HAP-1 (cell line): ENCODE measurements at places on chromosomes 13 and 19.

DNA sequence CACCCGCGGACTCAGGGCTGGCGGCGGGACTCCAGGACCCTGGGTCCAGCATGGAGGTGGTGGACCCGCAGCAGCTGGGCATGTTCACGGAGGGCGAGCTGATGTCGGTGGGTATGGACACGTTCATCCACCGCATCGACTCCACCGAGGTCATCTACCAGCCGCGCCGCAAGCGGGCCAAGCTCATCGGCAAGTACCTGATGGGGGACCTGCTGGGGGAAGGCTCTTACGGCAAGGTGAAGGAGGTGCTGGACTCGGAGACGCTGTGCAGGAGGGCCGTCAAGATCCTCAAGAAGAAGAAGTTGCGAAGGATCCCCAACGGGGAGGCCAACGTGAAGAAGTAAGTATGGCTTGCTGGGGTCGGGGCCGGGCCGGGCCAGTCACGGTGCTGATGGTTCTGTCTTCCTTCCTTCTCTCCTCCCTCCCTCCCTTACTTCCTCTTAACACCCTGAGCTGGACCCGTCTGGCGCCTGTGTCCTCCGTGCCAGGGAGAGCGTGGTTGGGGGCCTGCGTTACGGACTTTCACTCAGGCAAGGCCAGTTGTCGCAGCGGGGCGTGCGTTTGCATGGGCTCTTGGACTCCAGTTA lies 1.4 kb downstream of the STK11 start:
- DNase-seq = no peak

DNA sequence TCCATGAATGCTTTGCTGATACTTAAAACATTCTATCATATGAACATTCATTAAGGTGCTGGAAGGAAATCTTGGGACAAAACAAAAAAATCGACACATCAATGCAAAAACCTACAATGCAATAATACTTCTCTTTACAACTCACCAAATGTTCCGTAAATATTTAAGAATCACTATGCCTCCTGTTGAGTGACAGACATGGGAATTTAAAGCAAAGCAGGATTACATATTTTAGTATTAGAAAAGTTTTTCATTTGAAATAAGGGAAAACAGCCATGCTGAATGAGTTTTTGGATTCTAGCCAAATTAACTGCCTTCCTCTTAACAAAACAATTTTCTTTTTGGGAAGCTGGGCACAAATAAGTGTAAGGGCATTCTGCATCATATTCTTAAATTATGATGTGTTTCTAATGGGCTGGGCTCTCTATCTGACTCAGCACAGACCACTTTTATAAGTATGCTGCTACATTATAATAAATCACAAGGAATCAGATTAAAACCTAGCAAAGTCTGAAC lies 93.7 kb downstream of the RBM26 start:
- DNase-seq = no peak

GRCh38 chr19:47353307-47353712 lies 4.2 kb downstream of the DHX34 start:
- DNase-seq = no peak

DNA sequence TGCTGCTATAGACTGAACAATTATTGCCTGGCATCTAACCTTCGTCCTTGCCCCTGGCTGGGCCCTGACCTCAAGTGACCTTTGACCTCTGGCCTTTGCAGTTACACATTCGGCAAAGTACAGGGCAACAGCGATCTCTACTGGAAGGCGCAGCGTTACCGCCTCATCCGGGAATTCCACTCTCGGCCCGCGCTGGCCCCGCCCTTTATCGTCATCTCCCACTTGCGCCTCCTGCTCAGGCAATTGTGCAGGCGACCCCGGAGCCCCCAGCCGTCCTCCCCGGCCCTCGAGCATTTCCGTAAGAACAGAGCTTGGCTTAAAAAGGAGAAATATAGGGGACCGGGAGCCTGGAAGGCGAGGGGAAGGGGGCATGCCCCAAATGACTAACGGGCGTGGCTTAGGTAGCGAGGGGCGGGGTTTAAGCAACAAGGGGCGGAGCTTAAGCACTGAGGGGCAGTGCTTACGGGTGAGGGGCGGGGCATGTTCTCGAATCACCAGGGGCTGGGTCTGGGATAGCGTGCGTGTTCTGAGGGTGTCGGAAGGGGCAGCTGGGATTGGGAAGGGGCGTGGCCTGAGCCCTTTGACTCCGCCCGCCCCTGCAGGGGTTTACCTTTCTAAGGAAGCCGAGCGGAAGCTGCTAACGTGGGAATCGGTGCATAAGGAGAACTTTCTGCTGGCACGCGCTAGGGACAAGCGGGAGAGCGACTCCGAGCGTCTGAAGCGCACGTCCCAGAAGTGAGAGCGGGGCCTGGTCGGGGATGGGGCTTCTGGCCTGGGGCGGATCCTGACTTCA lies 52.7 kb downstream of the TRPM4 start:
- DNase-seq = peak; percentile 52
